Stimulated activated CD8-positive, alpha-beta memory T cell treated with anti-CD3 and anti-CD28 coated beads, Interleukin-7, amount 100 ng/mL, for 4 hours (primary cell): ENCODE measurements at places on chromosomes 2 and 18.

DNA sequence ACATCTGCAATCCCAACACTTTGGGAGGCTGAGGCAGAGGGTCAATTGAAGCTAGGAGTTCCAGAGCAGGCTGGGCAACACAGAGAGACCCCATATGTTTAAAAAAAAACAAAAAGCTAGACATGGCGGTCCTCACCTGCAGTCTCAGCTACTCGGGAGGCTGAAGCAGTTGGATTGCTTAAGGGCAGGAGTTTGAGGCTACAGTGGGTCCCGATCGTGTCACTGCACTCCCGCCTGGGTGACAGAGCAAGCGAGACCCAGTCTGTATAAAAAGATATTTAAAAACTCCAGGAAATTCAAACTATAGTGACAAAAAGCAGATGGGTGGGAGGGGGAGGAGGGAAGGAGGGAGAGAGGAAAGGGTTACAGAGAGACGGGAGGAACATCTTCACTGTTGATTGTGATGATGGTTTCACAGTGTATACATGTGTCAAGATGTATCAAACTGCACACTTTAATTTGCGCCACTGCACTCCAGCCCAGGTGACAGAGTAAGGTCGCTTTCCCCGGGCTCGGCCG lies 942 bp upstream of the ZNF236 start:
- no peak for DNase-seq

GRCh38 chr18:52569492-52569891 lies 229.5 kb downstream of the DCC start:
- DNase-seq, result no peak

DNA sequence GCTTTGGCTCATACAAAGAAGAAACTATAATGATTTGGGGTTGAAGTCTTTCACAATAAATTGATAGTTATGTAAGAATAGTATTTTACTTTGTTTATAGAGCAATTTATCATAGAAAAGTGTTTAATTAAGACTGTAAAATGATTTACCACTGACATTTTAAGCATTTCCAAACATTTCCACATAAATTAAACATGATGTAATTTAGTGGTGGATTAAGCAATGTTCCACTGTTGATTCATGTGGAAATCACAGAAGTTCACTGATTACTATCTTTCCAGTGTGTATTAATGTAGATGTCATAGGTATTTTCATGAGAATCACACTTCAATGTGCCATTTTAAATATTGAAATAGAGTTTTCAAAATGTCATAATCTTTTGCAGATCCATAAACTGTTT lies 40.1 kb upstream of the GRB14 start:
- DNase-seq, result no peak

DNA sequence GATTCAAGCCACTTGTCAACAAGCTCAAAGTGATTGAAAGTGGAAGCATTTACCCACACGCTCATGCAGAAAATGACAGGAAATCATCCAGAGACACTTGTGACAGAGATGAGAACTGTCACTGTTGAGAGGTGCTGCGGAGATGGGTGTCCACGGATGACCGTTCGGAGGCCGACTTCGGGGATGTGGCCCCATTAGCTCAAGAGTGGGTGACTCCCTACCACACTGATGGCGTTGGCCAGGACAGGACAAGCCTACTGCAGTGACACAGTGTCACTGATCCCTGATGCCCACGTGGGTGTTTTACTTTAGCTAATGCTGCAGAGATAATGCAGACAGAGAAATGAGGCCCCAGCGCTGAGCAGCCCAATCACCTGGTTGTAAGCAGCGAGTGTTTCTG lies 81.5 kb upstream of the YWHAQ start:
- DNase-seq, result no peak

DNA sequence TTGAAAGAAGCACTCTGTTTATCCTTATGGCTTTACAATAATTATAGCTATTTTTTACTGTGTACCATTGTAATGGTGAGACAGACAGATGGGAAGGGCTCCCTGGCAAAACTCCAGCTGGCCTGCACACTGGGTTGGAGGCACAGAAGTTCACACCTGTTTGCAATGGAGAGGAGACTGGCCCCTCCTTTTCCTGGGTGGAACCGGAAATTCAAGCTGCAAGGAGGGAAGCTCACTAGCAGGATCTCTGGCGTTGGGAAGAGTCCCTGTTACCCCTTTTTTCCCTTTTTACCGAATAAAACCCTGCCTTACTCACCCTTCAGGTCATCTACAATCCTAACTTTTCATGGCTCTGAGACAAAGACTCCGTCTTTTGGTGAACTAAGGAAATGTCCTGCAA lies 100.3 kb upstream of the TFPI start:
- DNase-seq, result no peak

DNA sequence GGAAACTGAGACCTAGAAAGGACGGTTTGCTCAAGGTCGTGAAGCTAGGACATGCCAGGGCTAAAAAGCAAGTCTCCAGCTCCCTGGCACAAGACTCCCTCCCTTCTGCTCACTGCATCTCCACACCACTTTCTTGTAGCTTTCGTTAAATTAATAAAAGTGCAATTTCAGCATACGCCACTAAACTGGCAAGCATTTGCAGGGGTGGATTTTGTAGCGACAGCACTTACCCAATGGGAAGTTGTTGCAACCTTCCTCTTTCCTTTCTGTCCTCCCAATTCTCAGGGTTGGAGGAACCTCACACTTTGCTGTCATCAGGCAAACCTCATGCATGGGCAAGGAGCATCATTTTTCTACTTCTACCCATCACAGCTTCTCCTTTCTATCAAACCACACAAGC lies 7.4 kb upstream of the RHOB start:
- no peak for DNase-seq

- no peak for DNase-seq
Measured at GRCh38 chr2:11703700-11704099, 33.7 kb upstream of the NTSR2 start.

DNA sequence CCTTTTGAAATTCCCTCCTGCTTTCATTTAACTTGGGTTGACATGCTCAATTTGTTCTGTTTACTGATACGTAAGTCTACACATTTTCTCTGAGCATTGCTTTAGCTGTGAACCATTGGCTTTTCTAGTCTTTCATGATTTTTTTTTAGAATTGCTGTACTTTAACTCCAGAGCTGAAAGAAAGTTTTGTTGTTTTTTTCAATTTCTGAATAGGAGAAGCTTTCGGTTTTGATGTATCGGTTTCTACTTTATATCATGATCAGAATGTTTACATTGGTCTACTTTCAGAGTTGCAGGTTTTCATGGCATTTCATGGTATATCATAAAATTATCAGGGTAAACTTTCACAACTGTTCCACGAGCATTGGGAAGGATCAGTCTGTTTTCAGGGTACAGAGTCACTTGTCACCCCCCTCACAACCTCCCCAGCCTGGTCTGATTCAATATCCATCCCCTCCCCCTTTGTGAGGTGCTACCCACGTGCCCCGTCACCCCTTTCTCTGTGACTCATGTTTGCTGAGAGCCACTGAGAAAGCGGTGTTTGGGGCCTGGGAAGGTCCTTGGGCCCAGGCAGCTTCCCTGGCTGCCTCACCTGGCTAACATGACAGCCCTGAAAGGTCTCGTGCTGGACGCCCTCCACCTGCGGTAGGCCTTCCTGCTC lies 7.0 kb downstream of the ASTL start:
- DNase-seq, result no peak

GRCh38 chr18:8799001-8799400 lies 93.6 kb downstream of the MTCL1 start:
- DNase-seq, result no peak

GRCh38 chr18:525036-525797 lies 24.7 kb upstream of the COLEC12 start:
- DNase-seq, result no peak

DNA sequence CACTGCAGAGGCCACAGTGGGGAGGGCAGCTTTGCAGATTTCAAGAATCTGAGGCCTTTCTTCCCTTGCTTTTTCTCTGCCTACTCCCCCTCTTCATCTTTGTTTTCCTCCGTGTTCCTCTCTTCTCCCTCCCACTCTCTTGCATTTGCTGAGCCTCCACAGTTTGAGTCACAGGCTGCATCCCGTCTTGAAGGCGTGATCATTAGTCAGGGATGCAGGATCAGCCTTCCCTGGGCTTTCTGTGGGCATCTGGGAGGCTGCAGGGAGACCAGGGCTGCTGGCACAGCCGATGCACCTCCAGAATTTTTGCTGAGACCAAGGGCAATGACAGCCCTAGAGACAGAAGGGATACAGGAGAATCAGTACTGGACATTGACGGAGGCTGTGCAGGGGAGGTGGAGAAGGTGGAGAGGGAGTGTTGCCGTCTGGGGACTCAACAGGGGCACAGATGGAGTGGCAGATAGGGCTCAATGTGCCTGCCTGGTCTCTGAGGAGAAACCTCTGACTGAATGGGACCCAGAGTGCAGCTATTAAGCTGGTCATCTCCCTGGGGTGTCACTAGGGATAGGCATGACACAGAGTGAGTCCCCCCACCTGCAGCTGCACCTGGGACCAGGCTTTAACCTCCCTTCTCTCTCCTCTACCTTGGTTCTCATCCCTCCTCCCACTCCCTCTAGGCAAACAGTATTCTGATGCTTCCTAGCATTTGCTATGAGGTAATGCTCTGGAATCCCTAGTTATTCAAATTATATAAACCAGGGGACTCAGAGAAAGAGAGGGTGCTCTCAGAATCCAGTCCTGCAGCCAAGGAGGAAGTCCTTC lies 29.0 kb upstream of the DNAJC27 start:
- no peak for DNase-seq

GRCh38 chr2:50396298-50396631 lies 635.7 kb downstream of the NRXN1 start:
- DNase-seq, result no peak

DNA sequence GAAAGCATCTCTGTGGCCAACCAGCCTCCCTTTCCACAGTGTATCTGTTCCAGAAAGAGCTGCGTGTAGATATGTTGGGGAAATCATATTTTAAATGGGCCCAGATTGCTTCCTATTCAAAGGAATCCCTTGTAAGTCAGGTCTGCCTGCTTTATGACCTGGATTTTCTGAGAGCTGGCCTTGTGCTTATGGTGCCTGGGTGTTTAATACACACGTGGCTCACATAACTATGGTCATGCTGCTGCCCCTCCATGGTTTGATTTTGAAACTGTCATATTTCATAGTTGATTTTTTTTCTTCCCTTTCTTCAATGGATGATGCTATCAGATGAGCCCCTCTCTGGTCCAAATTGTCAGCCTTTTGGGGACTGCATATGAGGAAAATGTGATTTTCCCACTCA lies 111.5 kb upstream of the CNGA3 start:
- no peak for DNase-seq

- no peak for DNase-seq
Measured at GRCh38 chr2:157174321-157174720, 83.2 kb upstream of the GALNT5 start.

- no peak for DNase-seq
Measured at GRCh38 chr2:216426938-216427337, 14.7 kb downstream of the SMARCAL1 start.

- DNase-seq, result no peak
Measured at GRCh38 chr18:22667156-22667555, 249.4 kb upstream of the CTAGE1 start.

DNA sequence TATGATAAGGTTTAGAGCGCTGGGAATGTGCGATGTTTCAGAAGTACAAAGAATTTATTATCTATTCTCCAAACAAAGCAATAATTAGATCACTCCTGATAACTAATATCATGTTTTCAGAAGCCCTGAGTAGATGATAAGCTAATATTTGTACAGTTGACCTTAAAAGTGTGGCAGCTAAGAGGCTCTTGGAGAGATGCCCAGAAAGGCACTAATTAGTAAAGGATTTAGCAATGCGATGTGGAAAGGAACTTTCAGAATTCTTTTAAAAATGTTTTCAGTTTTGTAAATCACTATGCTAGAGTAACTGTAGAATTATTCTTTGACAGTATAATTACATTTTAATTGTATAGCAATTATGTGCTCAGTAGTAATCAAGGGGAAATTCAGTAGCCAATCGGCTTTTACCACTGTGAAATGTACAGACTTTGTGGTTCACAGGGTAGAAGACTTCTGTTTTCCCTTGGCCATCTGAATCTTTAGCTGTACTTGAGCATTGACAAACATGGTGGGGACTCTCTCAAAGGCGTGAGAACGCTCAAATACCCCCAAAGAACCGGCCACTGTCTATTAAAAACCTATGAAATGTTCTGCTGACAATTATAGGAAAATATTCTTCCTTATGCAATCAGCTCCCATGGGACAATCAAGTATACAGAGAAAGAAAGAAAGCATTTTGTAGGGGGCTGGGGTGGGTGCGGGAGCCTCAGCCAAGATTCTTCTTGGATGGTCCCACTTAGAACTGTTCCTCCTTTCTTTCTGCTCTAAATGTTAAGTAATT lies 262.8 kb upstream of the AGAP1 start:
- DNase-seq, result no peak

DNA sequence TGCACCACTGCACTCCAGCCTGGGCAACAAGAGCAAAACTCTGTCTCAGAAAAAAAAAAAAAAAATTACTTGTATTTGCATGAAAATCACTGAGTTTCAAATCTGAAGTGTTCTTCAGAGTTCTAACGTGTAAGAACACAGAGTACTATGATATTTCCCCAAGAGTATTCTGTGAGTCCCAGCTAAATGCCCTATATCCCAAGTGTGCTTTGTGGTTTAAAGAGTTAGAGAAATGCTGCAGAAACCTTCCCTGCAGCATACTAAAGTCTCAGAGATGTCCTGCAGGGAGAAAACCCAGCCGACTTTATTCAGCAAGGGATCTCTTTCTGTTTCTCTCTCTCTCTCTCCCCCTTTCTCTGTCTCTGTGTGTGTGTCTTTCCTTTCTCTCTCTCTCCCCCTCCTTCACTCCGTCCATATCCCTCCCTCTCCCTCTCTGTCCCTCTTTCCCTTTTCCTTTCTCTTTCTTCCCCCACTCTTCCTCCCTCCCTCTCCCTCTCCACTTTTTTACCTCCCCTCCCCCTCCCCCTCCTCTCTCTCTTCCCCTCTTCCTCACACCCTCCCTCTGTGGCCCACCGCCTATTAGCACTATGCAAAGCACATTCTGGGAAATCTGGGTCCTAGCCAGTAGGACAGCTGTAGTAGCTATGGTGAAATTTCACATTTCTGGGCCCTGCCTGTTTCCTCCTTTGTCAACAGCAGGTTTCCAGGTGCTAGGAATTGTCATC lies 54.2 kb downstream of the ACTR2 start:
- no peak for DNase-seq

- DNase-seq, result no peak
Measured at GRCh38 chr2:102367331-102367971, 11.9 kb downstream of the IL18R1 start.

DNA sequence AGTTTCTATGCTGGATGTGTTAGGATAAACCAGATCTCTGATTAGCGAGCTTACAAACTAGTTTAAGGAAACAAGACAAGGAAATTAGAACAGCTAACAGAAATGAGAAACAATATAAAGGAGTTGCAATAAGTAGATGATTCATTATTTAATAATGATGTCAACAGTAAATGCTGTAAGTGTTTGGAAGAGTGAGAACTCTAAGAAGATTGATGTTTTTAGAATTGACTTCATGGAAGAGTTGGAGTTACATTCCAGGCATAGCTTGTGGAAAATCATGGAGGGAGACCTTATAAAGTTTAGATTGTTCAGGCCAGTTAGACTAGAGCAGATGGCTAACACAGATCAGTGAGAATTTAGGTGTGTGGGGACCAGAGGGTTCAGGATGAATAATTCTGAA lies 32.6 kb downstream of the PPP1R1C start:
- no peak for DNase-seq

- no peak for DNase-seq
Measured at GRCh38 chr18:65415098-65415497, 335.7 kb upstream of the CDH7 start.

- DNase-seq, result no peak
Measured at GRCh38 chr18:32461709-32462272, 8.9 kb downstream of the GAREM1 start.

GRCh38 chr2:74415762-74416395 lies 5.5 kb downstream of the C2orf81 start:
- no peak for DNase-seq
